ENCODE measurements at places on chromosomes 12 and 14.

- DNase-seq: peak; percentile 78
Observed at GRCh38 chr14:54776361-54777001, 126.1 kb downstream of the GCH1 start.

DNA sequence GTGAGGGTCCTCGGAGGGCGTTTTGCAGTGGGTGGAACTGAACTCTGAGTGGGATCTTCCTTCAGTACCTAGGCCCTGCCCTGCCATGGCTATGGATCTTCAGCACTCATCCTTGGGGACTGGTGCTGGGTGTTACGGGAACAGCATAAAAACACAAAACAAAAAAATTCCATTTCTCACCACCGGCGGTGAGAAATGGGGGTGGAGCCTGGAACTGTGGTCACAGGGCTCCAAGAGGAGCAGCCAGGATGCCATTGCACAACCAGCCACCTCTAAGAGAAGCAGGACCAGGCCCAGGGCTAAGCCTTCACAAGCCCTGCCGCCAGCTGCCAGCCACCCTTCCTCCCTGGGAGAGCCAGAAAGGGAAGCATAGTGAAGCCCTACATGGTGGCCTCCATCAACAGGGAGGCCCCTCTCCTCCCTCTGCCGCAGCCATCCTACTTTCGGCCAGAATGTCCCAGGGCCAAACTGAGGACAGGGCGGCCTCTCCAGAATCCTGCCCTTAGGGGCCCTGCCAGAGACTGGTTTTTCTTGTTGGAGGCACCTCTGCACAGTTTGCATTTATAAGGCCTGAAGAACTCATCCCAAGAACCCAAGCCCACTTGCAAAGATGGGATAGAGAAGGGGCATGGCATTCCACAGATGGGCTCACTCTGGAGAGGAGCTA lies 76.5 kb downstream of the VCPKMT start:
- DNase-seq: no peak

GRCh38 chr12:46174061-46174662 lies 94.7 kb downstream of the SLC38A1 start:
- no peak for DNase-seq

GRCh38 chr12:92739113-92739512 lies 36.3 kb downstream of the PLEKHG7 start:
- DNase-seq: no peak

GRCh38 chr12:107319533-107320032 lies 226.2 kb upstream of the CRY1 start:
- DNase-seq: peak; percentile 27

GRCh38 chr12:111754671-111755070 lies 12.1 kb upstream of the ALDH2 start:
- DNase-seq: no peak

GRCh38 chr12:94078138-94078723 lies 70.1 kb upstream of the PLXNC1 start:
- DNase-seq: no peak

- DNase-seq: no peak
Observed at GRCh38 chr12:51103977-51104376, 20.6 kb upstream of the CSRNP2 start.

DNA sequence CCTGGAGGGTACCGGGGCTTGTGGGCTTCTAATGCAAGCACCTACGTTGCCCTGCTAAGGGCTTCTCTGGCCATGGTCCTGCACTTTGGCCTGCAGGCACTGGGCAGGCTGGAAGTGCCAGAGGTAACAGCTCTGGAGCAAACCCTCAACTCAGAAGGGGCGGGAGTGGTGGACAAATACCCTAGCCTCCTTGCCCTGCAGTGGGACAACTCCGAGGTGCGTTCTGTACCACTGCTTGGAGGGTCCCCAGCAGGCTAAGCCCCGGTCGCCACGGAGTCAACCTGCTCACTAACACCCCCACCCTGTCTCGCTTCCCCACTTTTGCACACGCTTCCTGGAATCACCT lies 20.4 kb upstream of the BEGAIN start:
- DNase-seq: no peak

- no peak for DNase-seq
Observed at GRCh38 chr14:35419429-35419841, 14.9 kb upstream of the NFKBIA start.

- DNase-seq: no peak
Observed at GRCh38 chr12:95205016-95205624, 12.1 kb downstream of the FGD6 start.

- DNase-seq: peak; percentile 30
Observed at GRCh38 chr12:68198507-68199086, 27.0 kb downstream of the IL26 start.

DNA sequence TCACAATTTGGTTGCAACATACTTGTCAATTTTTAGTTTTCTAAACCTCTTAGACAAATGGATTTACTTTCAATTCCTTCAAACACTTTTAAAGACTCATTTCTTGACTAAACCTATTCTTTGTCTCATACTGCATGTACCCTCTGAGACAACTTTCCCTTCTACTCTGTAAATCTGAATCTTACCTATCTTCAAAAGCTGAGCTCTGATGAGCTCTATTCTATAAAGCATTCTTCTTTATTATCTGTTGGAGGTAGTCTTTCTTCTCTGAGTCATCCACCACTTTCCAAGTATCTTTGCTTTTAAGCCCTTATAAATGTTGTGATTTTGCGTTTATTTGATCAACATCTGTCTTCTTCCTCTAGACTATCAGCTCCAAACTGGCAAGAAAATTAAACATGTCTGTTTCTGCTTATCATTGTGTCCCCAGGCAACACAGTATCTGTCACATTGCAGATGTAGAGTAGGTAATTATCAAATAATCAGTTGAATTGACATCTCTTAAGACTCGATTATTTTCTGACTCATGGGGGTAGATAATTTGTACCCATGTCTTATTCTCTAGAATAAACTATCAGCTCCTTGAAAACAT lies 265.6 kb upstream of the FAR2 start:
- DNase-seq: no peak

GRCh38 chr12:67520606-67521005 lies 127.9 kb upstream of the DYRK2 start:
- no peak for DNase-seq

- no peak for DNase-seq
Observed at GRCh38 chr12:27913999-27914614, 58.4 kb downstream of the PTHLH start.

- no peak for DNase-seq
Observed at GRCh38 chr12:59010118-59010517, 89.8 kb upstream of the LRIG3 start.

- no peak for DNase-seq
Observed at GRCh38 chr12:128817111-128818015, 6.4 kb downstream of the SLC15A4 start.

DNA sequence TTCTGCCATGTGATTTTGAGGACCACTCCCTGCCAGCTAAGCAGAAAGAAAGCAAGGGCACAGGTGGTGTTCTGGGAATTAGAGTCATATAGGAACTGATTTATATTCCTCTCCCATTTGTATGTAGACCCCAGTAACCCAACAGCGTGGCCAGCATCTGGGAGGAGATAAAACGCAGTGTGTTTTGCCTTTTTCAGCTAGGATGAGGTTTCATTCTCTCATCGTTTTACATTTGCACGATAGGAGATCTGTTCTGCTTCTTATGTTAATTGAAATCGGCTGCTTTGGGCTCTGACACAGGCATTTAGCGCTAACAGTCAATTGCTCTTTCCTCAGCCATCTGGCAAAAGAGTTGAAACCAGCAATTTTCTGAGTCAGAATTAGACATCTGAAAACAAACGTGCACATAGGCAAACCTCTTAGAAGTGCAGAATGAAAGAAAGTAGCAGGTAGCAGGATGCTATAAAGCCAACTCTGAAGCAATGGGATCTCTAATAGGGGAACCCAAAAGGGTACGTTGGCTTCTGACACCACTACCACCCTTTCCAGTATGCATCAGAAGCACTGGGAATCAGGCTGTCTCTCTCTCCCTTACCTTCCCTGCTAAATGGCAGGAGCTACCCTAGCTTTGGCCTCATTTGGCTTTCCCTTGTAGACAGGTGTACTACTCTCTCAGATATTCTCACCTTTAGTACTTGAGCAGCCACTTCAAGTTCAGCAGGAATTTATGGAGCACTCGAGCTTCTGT lies 219.1 kb downstream of the PHLDA1 start:
- no peak for DNase-seq

- DNase-seq: no peak
Observed at GRCh38 chr12:28611449-28611848, 421.2 kb downstream of the CCDC91 start.

DNA sequence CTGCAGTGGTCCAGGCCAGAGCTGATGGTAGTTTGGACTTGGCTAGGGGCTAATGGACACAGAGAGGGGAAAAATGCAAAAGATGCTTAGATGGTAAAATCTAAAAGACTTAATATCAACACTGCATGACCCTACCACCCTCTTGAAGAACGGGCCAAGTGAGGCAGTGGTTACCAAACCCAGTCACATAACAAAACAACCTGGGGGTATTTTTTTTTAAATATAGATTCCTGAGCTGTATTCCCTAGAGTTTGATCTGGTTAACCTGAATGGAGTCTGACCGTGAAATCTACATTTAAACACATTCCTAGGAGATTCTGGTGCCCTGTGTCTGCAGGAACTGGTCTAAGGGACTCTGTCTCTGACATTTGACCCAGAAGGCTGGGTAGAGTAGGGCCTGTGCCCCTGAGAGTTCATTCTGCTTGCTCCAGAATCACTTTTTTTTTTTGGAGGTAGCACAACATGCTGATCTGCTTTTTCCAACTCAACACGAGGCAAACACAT lies 15.7 kb downstream of the ABHD4 start:
- DNase-seq: no peak

GRCh38 chr12:46942579-46942978 lies 116.8 kb upstream of the SLC38A4 start:
- no peak for DNase-seq

- DNase-seq: no peak
Observed at GRCh38 chr14:35932136-35932535, 106.0 kb downstream of the BRMS1L start.

- DNase-seq: no peak
Observed at GRCh38 chr12:12095021-12095420, 24.3 kb downstream of the BCL2L14 start.

- DNase-seq: no peak
Observed at GRCh38 chr14:56555921-56556570, 23.6 kb upstream of the TMEM260 start.

GRCh38 chr12:85188619-85189018 lies 91.4 kb upstream of the ALX1 start:
- DNase-seq: no peak

- DNase-seq: no peak
Observed at GRCh38 chr14:77085538-77085937, 12.5 kb upstream of the CIPC start.

DNA sequence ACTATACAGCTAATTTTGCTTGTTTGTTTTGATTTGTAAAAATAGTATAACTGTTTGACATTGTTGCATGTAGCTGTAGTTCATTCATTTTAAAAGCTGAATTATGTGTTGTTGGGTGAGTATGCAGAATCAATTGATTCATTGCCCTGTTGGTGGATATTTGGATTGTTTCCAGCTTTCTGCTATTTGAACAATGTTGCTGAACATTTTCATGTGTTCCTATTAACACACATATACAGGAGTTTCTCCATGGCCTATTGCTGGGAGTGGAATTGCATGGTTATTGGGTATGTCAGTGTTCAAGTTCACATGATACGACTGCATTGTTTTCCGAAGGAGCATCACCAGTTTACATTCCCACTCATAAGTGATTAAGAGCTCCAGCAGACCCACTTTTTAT lies 75.3 kb downstream of the SRGAP1 start:
- no peak for DNase-seq

- DNase-seq: no peak
Observed at GRCh38 chr14:52877628-52878027, 73.2 kb downstream of the FERMT2 start.

- no peak for DNase-seq
Observed at GRCh38 chr12:116697305-116697704, 40.6 kb downstream of the SPRING1 start.

DNA sequence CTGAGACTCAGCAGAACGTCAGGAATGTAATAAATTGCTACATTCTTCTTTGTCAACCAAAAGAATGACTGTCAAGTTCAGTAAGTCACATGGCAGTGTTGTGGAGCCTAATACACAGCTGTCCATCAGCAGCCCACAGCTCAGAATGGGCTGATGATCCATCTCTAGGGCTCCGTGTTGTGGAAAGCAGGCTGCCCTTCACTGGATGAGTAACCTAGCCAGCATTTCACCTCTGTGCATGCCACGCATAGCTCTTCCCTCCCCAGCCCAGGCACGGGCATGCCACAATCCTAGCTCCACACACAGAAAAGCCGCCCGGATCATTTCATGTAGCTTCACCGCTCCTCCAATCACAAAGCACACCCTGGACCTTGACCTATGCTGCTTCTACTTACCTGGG lies 878.0 kb upstream of the TMEM132C start:
- no peak for DNase-seq

DNA sequence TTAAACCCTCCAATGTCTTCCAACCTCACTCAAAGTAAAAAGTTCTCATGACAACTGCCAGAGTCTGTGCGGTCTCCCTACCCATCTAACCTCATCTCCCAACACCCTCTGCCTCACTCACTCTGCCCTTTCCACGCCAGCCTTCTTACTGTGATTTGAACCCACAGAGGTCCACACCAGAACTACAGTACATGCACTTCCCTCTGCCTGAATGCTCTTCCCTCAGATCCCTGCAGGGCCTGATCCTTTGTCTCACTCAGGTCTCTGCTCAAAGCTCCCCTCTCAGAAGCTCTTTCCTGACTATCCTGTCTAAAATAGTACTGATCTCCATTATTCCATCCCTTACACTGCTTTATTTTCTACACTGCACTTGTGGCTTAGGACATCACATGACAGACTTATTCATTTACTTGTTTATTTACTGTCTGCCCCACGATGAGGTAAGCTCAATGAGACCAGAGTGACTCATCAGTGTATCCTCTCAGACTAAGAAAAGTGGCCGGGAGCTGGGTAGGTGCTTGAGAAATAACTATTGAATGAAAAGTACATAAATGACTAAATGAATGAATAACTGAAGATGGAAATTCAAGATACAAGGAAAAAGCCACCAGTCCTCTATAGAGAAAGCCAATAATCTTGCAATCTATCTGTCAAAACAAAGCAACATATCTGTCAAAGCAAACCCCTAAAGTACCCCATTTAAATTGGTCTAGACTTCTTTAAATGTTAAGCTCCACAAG lies 17.1 kb downstream of the POMT2 start:
- peak; percentile 40 for DNase-seq

DNA sequence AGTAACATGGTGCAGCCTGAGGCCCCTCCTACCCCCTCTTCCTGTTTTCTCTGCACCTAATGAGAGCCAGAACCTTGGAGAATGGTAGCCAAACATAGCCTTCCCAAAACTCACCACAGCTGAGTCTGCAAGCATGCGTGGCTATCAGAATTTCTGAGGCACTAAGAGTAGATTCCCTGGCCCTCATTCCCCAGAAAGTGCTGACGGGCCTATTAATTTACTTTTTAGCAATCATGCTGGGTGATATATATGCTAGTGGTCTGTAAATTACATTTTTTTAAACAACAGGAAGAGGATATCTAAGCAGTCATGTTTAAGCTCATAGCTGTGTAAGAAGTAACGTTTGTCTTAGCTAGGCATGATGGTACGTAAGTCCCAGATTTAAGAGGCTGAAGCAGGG lies 30.4 kb downstream of the KANSL2 start:
- no peak for DNase-seq
